ENCODE measurements at places on chromosomes 1 and 21.

GRCh38 chr1:78184460-78185072, 138.8 kb downstream of the GIPC2 start:
- DNase-seq: no peak

DNA sequence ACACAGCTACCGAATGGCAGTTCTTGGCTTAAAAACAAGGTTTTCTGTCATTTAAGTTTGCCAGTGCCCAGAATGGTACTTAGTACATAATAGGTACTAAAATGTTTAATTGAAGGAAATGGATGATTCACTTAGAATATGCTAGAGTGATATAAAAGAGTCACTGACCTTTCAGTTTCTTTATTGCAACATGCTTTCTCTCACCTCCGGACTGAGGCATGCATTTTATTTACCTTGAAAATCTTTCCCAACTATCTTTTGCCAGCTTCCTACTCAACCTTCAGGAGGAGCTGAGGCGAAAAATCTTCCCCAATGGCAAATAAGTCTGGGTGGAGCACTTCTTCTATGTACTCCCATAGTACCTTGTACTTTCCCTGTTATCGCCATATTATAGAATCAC, 244.9 kb downstream of the ZNF648 start:
- no peak for DNase-seq

DNA sequence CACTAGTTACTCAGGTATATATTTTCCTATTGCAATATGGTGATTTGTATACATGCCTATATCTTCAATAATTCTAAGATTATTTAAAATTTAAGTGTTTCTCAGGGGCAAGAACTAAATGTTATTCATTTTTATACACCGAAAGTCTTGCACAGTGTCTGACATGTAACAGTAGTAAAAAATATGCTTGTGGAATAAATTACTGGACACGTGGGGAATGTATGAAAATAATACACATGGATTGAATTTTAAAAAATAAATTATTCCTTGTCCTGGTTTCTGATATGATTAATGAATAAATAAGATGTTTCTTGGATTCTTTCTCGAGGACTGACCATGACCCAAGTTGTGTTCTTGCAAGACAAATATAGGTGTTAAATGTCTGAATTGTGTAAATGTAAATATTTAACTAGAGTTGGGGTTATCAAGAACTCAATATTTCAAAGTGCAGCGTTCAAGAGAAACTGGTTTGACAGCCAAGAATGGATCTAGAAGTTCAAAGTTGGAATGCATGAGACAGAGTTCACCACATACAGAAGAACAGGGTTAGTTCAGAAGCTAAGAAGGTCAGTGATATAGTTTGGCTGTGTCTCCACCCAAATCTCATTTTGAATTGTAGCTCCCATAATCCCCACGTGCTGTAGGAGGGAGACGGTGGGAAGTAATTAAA, 142.1 kb upstream of the SPAG17 start:
- DNase-seq: no peak

- no peak for DNase-seq
Measured at GRCh38 chr1:227299688-227300087, 18.6 kb downstream of the CDC42BPA start.

Measured in activated CD8-positive, alpha-beta memory T cell treated with anti-CD3 and anti-CD28 coated beads for 1 hour (primary cell).